Uterus (tissue), 4 donors: ENCODE measurements at places on chromosomes 7 and 10.

- no peaks in the 10 kb centered on the region for H3K4me1 ChIP-seq
- H3K27me3 ChIP-seq = no peaks in the 10 kb centered on the region
- no peaks in the 10 kb centered on the region for H3K36me3 ChIP-seq
- no peak overlapping the region for H3K4me3 ChIP-seq
- no peak overlapping the region for H3K27ac ChIP-seq
- DNase-seq = no peak
These were observed 103.9 kb downstream of the LRRC4 start for GRCh38 chr7:127927348-127927696.

DNA sequence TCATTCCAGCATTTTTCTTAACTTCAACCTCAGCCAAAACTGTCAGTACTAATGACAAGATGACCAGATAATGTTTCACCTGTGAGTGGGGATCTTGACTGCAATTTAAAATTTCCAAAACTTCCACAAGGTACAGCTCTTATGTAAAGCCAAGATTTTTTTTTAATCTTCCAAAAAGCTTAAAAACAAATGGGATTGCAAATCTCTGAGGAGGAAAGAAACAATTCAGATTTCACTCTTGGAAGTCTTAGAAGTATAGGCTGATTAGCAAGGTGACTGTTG lies 90.2 kb downstream of the AGMO start:
- no peak for DNase-seq
- H3K4me3 ChIP-seq = no peak overlapping the region
- no peaks in the 10 kb centered on the region for H3K27me3 ChIP-seq
- no peak overlapping the region for H3K27ac ChIP-seq
- no peaks in the 10 kb centered on the region for H3K36me3 ChIP-seq

DNA sequence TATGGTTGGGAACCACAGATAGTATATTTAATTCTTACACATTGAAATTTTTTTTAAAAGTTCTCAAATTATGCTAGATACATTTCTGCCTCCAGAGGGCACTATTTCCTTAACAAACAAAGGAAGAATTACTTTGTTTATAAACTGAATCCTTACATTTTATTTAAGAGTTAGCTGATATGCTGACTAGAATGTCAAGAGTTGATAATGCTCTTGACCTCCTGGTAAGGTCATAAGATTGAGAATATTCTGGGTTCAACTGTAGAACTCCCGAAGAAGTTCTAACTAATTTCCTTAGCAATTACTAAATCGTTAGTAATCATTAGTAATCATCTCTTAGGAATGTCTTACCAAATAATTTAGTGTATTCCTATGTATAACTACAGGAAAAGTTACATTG lies 95.3 kb upstream of the CYP26C1 start:
- no peak overlapping the region for H3K27ac ChIP-seq
- no peaks in the 10 kb centered on the region for H3K27me3 ChIP-seq
- H3K4me1 ChIP-seq = no peaks in the 10 kb centered on the region
- no peaks in the 10 kb centered on the region for H3K36me3 ChIP-seq
- DNase-seq = no peak

DNA sequence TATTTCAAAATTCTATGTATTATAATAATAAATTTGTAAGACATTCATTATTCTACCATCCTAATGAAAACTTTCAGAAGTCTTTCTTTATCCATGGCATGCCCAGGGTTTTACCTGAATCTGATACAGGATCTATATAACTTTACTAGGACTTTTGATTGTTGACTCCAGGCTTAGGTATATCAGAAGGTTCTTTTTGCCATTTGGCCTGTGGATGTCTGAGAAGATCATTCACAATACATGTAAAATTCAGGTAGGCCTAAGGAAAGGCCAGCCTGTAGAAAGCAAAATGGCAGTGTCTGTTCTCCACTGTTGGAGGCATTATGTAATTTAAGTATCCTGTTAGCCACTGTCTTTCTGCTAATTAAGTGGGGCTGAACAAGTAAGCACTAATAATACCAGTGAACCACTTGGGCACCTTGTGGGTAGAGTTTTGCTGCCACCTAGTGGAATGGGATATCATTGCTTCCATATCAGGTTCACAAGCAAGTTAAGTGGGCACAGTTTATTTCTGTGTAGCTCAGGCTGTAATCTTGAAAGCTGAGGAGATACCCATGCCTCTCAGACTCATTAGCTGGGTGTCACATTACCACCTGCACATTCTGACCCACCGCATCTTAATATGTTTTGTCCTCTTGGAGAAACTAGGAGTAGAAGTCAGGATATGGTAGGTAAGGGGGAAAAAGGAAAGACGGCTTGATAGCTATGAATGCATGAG lies 105.5 kb downstream of the SEPTIN7 start:
- peak; percentile 74 for DNase-seq
- H3K4me1 ChIP-seq = no peaks in the 10 kb centered on the region
- no peak overlapping the region for H3K4me3 ChIP-seq
- no peak overlapping the region for H3K27ac ChIP-seq

DNA sequence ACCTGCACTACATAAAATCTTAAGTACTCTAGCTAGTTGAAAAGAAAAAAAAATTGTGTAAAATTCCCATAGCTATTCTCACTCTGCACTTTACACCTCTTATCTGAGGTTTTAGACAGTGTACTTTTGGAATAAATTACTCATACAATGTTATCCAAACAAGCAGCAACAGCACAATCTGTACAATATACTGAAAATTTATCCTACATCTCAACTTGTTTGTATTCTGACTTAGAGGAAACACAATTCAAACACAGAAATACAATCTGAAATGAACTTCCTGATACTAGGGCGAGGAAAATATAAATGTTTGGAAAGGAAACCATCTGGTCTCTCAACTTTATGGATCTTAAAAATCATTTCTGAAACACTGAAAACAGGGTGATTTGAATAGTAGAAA lies 381.7 kb downstream of the THSD7A start:
- H3K4me3 ChIP-seq = no peak overlapping the region
- H3K27me3 ChIP-seq = no peaks in the 10 kb centered on the region
- no peak for DNase-seq
- H3K36me3 ChIP-seq = no peaks in the 10 kb centered on the region
- H3K27ac ChIP-seq = no peak overlapping the region
